Naive thymus-derived CD8-positive, alpha-beta T cell (primary cell): ENCODE measurements at places on chromosomes 11 and 22. TPM values are rescaled to one million over a fixed set of nuclear protein-coding genes. Genes with fewer than 3 reads are reported as not detected.

DNA sequence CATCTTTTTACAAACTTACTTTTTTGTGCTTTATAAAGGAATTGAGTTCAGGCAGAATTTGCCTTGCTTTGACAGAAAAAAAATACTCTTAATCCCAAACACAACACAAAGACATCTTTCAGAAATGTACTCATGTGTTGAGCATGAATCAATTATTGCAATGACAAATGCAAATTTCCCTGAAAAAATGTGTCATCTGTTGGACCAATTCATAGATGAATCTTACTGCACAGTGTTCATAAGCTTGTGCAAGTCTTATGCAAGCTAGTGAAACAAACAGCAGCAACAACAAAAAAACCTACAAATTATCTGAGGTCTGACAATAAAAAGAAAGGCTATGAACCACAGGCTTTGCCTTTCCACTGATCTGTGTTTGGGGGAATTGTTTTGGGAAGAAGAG is 42.3 kb upstream of the HTATIP2 start:
- no peak for DNase-seq

GRCh38 chr11:350723-351255 is 18.5 kb upstream of the B4GALNT4 start:
- no peak for DNase-seq

GRCh38 chr22:38310518-38311322 is 6.5 kb downstream of the CSNK1E start:
- no peak for DNase-seq

- DNase-seq: no peak
Measured at GRCh38 chr11:1805525-1805924, 29.3 kb upstream of the SYT8 start.

Gene AIP
- 141 TPM for total RNA-seq

Gene IFT27
- total RNA-seq: 29.0 TPM

Gene PI4KA
- total RNA-seq: 148 TPM
